Epithelial cell of alveolus of lung (primary cell): ENCODE measurements at places on chromosomes 12 and 14. TPM values are rescaled to one million over a fixed set of nuclear protein-coding genes. Genes with fewer than 3 reads are reported as not detected.

The KRT78 gene
- not detected in 2 replicates for total RNA-seq

The MYF6 gene
- total RNA-seq: under 0.01 and 0.80 TPM in 2 replicates

The GPR137C gene
- total RNA-seq: 0.52 and 1.7 TPM in 2 replicates

The ZC2HC1C gene
- 0.39 and 3.8 TPM in 2 replicates for total RNA-seq

The BCL11B gene
- 0.13 and 0.16 TPM in 2 replicates for total RNA-seq

The POC1B gene
- total RNA-seq: 16.2 and 16.4 TPM in 2 replicates

The CPSF2 gene
- total RNA-seq: 25.8 and 29.0 TPM in 2 replicates

The CLEC2D gene
- 2.1 and 3.0 TPM in 2 replicates for total RNA-seq

The SLC25A47 gene
- 0.48 TPM in 1 of 2 replicates, not detected in the other for total RNA-seq

The RHOJ gene
- total RNA-seq: 1.4 and 5.3 TPM in 2 replicates

The PTGER2 gene
- 33.9 and 129 TPM in 2 replicates for total RNA-seq

The LRRC10 gene
- total RNA-seq: not detected in 2 replicates

The RPL10L gene
- not detected in 2 replicates for total RNA-seq

The TRPV4 gene
- 1.2 and 8.7 TPM in 2 replicates for total RNA-seq

The KLHL33 gene
- 0.13 TPM in 1 of 2 replicates, not detected in the other for total RNA-seq

The TMEM121 gene
- 9.3 and 12.6 TPM in 2 replicates for total RNA-seq

The CMAS gene
- total RNA-seq: 19.2 and 28.3 TPM in 2 replicates

The OR4N5 gene
- total RNA-seq: not detected in 2 replicates

The CPM gene
- total RNA-seq: 5.2 and 5.4 TPM in 2 replicates

The KRT81 gene
- total RNA-seq: 0.64 and 1.6 TPM in 2 replicates

The POTEG gene
- total RNA-seq: not detected in 2 replicates

The TAS2R10 gene
- 0.40 TPM in 1 of 2 replicates, not detected in the other for total RNA-seq

The AQP6 gene
- not detected in 2 replicates for total RNA-seq

The E2F7 gene
- total RNA-seq: 4.6 and 10.3 TPM in 2 replicates

The TAS2R7 gene
- total RNA-seq: not detected in 2 replicates

The VASH1 gene
- 7.2 and 12.7 TPM in 2 replicates for total RNA-seq

The TEX22 gene
- total RNA-seq: 0.13 and 1.4 TPM in 2 replicates

The NEUROD4 gene
- total RNA-seq: not detected in 2 replicates

The ASPG gene
- not detected in 2 replicates for total RNA-seq

The BMP4 gene
- total RNA-seq: 14.6 and 117 TPM in 2 replicates

The CD163 gene
- not detected in 2 replicates for total RNA-seq

The KRT8 gene
- total RNA-seq: 32.7 and 229 TPM in 2 replicates

The LBHD2 gene
- total RNA-seq: not detected in 2 replicates

The HSPA2 gene
- 7.7 and 12.5 TPM in 2 replicates for total RNA-seq

The SCN8A gene
- total RNA-seq: 0.08 and 3.7 TPM in 2 replicates

The PPM1H gene
- total RNA-seq: 0.08 and 0.78 TPM in 2 replicates

The PHLDA1 gene
- total RNA-seq: 123 and 352 TPM in 2 replicates

The NTS gene
- 0.91 TPM in 1 of 2 replicates, not detected in the other for total RNA-seq

The CAPZA3 gene
- total RNA-seq: not detected in 2 replicates

The PPP1R1A gene
- not detected in 2 replicates for total RNA-seq

The CCDC175 gene
- total RNA-seq: not detected in 2 replicates

The SYCP3 gene
- total RNA-seq: not detected in 2 replicates

The MYL2 gene
- 0.64 TPM in 1 of 2 replicates, not detected in the other for total RNA-seq

The VDR gene
- total RNA-seq: 3.7 and 12.4 TPM in 2 replicates

The ZNF385A gene
- 3.2 and 13.9 TPM in 2 replicates for total RNA-seq

The C12orf50 gene
- not detected in 2 replicates for total RNA-seq

The TMEM229B gene
- not detected in 2 replicates for total RNA-seq

The BAG5 gene
- total RNA-seq: 16.8 and 18.7 TPM in 2 replicates
